Adrenal gland (tissue), 19 donors: ENCODE measurements at places on chromosomes 1 and 21.

DNA sequence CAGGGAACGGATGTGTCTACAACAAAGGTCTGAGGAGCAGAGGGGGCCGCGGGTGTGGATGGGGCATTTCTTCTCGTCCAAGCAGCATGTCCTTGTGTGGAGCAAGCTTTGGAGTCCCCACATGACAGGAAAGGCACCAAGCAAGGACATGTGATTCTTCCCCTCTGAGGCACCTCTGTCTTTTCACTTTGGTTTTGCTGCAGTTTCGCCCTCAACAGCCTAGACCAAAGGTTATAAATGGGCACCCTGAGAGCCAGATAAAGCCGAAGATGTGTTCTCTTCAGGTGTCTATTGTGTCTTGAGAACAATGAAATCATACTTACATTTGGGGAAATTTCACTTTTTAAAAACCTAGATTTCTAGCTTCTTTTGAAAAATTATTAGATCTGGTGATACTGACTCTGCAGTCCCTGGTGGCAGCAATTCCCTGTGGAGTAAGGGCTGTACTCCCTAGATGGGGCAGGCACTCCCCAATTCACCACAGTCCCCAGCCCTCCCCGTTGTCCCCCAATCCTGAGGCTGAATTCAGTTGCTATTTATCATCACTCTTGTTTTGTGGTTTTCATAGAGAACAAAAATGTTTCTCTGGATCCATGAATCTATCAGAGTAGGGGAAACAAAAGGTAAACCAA is 28.8 kb upstream of the IKBKE start:
- no peak for DNase-seq

DNA sequence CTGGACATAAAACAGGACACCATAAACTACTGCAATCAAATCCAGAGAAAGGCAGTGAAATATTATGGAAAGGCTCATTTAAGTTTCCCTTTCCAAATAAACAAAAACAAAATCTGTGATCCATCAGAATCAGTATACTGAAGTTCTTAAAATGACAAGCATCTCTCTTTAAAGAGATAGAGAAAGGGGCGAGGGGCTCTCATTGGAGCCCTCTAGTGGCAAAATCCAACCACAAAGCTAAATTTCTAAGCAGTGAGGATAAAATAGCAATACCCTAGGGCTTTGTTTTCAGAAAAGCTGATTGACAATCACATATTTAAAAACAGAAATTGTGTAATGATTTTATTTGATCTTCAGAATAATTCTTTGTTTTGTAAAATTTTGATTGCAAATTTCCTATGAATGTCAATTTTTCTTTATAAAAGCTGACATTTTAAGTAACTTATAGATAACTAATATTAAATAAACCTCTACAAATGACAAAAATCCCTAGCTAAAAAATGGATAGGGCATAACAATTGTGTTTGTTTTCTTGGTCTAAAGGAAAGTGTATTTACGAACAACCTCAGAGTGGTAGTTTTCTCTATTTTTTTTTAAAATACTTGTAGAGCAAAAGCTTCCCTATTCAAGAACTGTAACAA is 138.2 kb downstream of the COL24A1 start:
- DNase-seq: no peak

DNA sequence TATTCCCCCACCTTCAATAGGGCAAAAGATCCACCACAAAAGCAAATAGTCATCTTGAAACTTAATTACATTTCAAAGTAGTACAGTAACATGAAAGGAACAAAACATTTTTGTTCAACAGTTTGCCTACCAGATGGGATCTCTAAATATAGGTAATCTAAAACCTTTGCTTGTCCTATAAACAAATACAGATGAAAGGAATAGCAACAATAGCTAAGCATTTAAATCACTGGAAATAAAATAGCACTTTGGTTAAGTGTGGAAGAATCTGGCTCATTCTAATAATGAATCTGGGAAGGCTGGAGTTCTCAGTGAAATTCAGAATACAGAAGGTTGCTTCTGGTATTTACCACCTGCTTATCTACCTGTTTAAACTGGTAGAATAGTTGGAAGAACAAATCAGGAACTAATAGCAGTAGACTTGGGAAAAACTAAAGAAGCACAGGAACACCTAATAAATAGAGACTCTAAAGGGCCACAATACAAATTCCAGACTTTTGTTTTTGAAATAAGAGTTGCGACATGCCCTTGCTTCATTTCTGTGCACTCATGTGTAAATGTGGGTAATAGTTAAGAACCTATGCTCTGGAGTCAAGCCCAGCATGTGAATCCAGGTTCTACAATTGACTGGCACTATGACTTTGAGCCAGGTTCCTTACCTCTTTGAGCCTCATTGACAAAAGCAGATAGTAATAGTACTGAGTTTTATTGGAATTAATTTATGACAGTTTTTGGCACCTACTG is 2.3 kb upstream of the LYPLAL1 start:
- no peak for DNase-seq

- DNase-seq: no peak
These were observed 23.6 kb downstream of the OPTC start for GRCh38 chr1:203517426-203518110.

DNA sequence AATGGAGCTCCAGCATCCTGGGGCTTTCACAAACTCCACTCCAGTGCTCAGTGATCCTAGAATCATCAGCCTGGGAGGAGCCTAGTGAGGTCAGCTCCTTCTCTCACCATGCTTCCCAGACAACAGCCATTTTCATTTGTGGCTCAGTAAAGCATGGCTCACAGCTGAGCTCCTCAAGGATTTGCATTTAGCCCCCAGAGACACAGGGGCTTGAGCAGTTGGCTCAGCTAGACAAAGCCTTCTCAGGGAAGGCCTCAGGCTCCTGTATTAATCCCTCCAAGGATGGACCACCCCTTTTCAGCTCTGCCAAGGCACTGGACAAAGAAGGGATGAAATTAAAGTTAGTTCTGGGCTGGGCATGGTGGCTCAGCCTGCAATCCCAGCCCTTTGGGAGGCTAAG is 39.5 kb downstream of the ERI3 start:
- no peak for DNase-seq
